Gastroesophageal sphincter (tissue), 4 donors: ENCODE measurements at places on chromosomes 2 and 18.

- ATAC-seq, result no peak
Observed at GRCh38 chr2:108620656-108621055, 86.4 kb downstream of the LIMS1 start.

DNA sequence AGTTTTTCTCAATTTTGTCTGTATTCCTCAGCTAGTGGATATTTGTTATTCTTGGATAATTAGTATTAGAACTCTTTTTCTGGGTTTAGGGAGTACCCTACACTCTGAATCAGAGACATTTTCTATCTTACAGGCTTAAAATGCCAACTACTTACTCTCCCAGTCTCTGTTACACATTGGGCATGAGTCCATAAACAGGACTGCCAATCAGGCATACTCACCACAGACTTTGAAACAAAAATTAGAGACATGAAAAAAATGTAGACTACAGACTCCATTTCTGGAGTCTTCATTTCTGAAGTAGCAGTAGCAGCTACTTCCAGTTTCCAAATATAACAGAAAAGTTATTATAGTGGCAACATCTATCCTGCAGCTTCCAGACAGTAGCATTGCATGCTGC lies 279.7 kb downstream of the MBD5 start:
- no peak for ATAC-seq

- ATAC-seq, result peak; percentile 51
Observed at GRCh38 chr2:147937744-147938349, 82.7 kb downstream of the ORC4 start.

DNA sequence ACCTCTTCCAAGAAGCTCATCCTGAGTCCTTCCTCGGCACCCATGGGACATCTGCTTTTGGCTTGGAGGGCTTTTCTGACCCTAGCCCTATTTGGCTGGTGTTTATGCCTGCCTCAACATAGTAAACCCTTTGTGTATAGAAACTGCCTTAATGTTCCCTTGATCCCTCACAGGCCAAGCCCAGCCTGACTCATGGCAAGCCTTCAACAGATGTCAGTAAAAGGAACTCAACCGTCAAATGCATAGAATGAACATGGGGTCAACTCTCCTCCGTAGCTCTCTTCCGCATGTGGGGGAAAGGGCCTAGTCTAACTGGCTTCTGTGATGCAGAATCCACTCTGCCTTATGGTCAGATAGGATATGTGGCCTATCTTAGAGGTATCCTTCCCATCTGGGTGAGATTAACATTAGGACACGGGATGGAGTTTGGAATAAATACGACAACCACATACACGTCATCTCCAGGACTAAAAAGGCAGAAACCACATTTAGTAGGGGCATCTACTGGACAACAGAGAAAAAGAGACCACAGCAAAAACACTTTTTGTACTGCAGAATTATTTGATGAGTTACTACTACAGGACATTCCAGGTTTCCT lies 2.5 kb upstream of the NPAS2 start:
- no peak for ATAC-seq

DNA sequence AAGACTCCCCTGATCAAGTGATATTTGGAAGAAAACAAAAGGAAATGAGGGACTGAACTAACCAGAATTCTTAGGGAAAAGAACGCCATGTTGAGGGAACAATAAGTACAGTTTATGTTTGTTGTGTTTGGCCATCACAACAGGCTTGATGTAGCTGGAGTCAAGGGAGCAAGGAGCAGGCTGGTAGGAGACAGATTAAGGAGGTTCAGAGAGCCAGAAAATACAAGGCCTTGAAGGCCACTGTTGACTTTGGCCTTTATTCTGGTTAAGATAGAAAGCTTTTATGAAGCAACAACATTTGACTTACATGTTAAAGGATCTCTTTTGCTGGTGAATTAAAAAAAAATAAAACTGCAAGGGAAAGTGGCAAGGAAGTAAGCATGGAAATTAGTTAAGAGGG lies 754.1 kb upstream of the SLC8A1 start:
- no peak for ATAC-seq

DNA sequence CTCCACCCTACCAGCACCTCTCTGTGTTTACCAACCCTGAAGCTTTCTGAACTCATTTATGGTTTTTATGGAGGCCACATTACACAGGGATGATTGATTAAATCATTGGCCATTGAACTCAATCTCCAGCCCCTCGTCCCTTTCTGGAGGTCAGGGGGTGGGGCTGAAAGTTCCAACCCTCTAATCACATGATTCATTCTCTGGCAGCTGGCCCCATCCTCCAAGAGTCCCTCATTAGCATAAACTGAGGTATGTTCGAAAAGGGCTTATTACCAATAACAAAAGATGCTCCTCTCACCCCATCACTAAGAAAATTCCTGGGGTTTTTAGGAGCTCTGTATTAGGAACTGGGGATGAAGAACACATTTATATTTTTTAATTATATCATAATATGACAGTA lies 92.3 kb downstream of the DIS3L2 start:
- ATAC-seq, result no peak

DNA sequence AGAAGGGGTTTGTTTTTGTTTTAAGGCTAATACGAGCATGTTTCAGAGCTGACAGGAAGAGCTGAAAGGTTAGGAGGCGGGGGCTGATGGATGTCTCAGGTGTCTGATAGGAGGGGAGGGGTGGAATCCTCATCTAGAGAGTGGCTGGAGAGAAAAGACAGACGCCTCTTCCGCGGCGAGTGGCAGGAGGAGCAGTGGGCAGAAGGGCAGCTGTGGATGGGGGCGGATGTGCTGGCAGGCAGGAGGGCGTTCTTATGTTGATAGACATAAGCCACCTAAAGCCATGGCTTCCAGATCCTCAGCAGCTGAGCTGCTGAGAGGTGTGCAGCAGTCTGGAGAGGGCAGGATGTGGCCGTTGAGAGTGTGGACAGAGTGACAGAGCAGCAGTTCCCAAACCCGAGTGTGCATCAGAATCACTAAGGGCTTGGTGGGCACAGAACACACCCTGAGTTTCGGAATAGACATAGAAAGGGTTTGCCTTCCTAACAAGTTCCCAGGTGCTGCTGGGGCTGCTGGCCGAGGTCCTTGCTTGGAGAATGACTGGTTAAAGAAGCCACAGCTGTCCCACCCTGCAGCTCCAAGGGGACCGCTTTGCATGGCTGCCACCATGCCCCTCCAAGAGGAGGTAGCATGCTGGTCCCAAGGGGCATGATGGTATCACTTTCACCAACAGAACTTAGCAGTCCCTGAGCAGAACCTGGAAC lies 3.0 kb upstream of the ITM2C start:
- no peak for ATAC-seq

DNA sequence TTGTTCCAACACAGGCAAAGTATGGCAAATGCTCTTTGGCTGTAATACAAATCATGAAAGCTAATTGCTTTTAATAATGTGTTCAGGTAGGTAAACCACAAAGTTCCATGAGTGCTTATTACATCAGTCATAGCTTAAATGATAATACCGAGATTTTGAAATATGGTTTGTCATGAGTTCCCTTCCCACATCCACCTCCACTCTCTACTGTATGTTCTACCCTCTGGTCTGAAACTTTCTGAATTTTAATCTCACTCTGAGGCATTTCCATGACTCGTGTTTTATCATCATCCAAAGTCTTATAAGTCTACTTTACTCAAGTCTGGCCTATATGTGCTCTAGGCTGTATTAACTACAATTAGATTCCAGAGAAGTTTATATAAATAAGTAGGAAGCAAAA lies 354.8 kb downstream of the AKAIN1 start:
- no peak for ATAC-seq

DNA sequence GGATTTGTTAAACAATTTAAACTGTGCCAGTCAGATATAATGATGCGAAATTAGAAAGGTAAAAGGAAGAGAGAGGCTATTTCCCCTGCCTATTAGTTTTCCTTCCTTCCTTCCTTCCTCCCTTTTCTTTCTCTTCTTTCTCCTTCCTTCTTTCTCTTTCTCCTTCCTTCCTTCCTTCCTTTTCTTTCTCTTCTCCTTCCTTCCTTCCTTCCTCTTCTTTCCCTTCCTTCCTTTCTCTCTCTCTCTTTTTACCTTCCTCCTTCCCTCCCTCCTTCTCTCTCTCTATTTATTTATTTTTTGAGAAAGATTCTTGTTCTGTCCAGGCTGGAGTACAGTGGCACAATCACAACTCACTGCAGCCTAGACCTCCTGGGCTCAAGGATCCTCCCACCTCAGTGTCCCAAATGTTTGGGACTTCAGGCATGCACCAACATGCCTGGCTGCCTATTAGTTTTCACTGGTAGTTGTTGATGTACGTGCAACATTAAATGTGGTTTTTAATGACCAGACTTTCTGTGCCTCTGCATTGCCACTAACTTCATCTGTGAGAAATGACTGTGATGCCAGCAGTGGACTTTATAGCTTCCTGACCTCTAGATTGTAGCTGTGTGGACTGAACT lies 48.7 kb upstream of the NFE2L2 start:
- ATAC-seq, result no peak

DNA sequence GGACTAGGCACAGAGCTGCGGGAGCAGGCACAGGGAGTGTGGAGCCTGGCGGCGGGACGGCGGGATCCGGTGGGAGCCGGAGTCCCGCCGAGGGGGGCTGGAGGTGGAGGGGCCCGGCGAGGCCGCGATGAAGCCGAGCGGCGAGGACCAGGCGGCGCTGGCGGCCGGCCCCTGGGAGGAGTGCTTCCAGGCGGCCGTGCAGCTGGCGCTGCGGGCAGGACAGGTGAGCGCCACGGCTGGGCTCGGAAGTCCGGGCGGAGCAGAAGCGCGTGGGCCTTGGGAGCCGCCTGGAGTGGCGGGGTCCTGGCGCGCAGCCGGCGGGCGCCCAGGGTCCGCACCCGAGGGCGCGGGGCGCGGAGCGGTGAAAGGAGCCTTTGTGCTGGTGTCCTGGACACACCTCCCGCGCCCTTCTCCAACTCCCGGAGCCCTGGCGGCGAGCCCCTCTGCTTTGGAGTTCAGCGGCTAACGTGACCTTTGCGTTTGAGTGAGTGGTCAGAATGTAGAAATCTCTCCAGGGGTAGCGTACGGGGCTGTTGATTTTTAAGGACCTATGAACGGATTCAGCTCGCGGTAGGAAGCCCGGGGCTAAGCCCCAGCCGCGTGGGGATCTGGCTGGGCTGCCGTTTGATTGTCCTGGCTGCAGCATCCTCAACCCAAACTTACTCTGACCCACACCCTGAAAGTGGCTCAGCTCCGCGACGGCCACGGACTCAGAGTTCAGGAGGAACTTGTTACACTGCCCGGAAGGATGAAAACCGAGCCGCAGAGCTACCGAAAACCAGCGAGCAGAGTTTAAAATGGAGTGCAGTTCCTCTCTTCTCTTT lies 448 bp downstream of the IMPA2 start:
- ATAC-seq, result peak; percentile 2

- no peak for ATAC-seq
Observed at GRCh38 chr2:168974428-168974827, 56.7 kb downstream of the ABCB11 start.

DNA sequence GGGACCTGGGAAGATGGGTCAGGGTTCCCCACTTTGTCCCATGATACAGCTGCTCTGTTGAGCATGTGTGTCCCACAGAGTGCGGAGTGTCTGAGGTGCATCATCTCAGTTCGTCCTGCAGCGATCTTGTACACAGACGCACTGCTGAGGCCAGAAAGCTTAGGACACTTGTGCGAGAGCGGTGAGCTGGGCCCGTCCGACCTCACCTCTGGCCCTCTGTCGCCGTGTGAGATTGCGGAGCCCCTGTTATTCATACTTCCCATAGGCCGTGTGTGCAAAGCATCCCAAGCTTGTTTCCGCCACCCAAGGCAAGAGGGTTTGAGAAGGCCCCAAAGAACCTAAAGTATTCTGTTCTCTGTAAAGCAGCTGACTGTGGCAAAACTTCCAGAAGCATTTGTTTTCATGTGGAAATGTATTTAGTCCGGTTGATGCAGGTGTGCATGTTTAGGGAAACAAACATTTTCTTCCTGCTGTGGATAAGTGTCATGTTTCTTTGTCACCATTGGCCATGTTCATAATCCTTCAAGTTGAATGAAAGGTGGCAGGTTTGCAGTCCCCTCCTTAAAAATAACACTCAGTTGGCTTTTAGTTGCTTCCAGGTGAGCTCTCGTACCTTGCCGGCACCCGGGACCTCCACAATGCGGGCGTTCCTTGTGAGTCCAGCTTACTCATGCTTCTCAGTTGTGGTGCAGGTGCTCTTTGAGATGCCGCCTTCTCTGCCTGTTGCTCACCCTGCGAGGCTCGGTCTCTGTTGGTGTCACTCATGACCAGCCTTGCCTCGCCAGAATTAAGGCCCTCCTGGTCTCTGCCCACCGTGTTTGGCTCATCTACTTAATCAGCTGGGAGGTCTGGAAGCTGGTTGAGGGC lies 5.3 kb downstream of the AGAP1 start:
- no peak for ATAC-seq

- ATAC-seq, result no peak
Observed at GRCh38 chr2:118103951-118104940, 16.0 kb downstream of the INSIG2 start.

- peak; percentile 82 for ATAC-seq
Observed at GRCh38 chr18:76943542-76944339, 121.4 kb downstream of the ZNF236 start.

- ATAC-seq, result peak; percentile 36
Observed at GRCh38 chr2:12797815-12798214, 81.1 kb downstream of the TRIB2 start.

DNA sequence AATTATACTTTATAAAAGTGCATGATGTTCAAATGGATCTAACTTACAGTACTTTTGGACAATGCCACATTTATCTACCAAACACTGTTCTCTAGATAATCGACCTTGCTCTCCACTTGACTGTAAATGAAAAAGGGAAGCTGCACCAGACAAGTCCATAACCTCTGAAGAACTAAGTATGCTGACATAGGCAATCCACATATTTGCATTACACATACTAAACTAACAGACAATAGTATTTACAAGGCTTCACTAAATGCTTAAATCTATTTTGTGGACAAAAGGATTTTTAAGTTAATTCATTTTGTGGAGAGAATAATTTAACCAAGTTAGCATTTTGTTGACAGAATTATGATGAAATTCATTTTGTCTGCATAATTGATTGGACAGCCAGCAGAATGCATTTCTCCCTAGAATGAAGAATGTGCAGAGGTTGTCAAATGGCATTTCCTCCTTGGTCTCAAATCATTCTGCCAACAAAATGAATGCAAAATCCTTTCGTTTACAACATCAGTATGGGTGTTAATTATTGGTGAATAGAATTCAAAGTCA lies 520.9 kb downstream of the CPS1 start:
- no peak for ATAC-seq

GRCh38 chr2:237291138-237291792 lies 122.7 kb downstream of the COL6A3 start:
- peak; percentile 91 for ATAC-seq

DNA sequence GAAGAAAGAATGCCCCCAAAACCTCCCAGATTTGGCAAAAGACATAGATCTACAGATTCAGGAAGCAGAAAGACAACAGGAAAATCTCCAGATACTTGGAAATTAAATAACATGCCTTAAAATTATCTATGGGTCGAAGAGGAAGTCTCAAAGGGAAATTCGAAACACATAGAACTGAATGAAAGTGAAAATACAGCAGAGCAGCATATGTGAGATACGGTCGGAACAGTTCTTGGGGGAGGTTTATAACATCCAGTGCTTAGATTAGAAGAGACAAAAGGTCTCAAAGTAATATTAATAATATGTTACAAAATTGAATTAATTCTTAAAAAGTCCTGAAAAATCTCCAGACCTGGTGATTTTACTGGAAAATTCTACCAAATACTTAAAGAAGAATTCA lies 14.3 kb downstream of the KCNG2 start:
- ATAC-seq, result no peak

GRCh38 chr2:58896638-58897037 lies 655.5 kb upstream of the FANCL start:
- ATAC-seq, result no peak
